ENCODE measurements at places on chromosomes 4 and X.
A peak's percentile ranks its signal among the peaks of the same experiment; 100 is the strongest.

- DNase-seq, result no peak
Measured at GRCh38 chr4:105305019-105305836, 158.6 kb downstream of the TET2 start.

- DNase-seq, result no peak
Measured at GRCh38 chr4:100391863-100392262, 126.0 kb downstream of the EMCN start.

GRCh38 chr4:3029464-3029863 lies 44.9 kb downstream of the HTT-AS start:
- DNase-seq, result no peak

GRCh38 chrX:42241421-42241820 lies 318.1 kb upstream of the CASK start:
- DNase-seq, result no peak

DNA sequence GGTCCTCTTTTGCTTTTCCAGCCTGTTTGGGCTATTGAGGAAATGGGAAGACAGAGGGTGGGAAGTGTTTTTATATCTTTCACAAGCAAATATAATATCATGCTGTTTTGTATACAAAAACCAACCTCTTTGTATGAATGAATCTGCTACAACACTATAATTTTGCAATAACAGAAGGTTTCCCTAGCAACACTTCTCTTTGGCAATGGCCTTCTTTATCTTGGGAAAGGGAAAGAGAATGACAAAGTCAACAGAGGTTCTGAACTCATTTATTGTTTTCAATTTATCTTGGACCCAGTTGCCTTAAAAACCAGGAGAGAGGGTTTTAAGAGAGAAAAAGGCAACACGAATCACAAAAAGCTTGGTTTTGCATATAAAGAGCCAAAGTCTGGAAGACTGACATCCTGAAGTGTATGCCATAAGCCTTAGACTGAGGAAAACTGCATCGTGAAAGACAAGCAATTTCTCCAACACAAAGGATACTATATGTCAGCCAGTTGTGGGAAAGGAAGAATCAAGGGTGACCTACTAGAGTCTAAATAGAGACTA lies 121.8 kb upstream of the FAM241A start:
- no peak for DNase-seq

DNA sequence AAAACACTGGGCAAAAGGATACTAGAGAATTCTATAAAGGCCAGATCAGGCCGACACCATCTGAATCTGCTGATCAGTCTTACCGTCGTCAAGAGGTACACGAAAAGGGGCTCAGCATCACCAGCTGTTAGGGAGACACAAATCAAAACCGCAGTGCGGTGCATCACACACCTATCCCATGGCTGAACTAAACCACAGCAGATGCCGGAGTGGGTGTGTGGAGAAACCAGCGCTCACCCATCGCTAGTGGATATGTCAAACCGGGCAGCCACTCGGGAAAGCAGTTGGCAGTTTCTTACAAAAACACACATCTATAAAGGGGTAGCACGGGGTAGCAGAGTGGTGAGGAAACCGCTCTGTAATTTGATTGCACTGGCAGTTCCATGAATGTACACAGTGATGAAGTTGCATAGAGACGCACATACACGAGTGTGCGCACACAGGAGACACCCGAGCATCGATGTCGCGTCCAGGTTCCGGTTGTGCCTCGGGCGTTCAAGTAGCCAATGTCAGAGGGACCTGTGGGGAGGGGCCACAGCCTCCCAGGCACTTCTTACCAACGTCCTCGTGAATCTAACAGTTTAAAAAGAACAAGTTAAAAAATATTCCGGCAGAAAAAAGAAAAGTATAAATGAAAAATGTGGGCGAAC lies 23.1 kb upstream of the CCNQ start:
- no peak for DNase-seq

DNA sequence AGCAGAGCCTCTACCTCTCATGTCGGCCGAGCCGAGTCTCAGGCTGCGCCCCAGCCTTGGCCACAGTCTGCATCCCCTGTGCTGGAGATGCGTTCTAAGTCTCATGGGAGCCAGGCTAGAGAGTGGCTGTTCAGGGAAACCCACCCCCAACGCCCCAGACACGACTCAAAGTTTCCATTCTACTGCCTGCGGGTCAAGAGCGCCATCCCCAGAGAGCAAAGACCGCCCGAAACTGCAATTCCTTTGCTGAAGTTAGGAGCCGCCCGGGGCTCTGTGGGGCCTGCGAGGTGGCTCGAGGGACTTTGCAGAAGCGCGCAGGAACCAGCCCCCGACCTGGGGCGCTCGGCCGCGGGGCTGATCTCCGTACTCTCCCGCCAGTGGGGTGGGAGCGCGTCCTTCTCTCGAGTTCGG lies 10.0 kb upstream of the ELF4 start:
- no peak for DNase-seq

DNA sequence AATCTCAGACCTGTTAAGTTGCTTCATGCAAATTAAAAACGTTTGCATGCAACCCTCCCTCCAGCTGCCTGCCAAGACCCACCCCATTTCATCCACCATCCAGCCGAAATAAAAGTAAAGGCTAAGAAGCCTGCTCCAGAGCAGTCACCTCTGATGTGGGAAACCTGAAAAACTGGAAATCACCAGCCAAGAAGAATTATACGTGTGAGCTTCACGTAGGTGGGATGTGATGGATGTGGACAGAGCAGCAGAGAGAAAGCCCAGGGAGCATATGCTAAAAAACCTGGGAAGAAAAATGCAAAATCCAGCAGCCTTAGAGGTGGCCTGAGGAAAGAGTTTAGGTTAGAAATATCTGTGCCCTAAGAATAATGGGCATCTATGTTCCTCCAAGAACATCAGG lies 160.6 kb upstream of the STS start:
- no peak for DNase-seq

GRCh38 chrX:130566028-130566683 lies 164.4 kb downstream of the RBMX2 start:
- DNase-seq, result no peak

GRCh38 chr4:121680571-121680970 lies 16.2 kb downstream of the ANXA5 start:
- DNase-seq, result no peak

DNA sequence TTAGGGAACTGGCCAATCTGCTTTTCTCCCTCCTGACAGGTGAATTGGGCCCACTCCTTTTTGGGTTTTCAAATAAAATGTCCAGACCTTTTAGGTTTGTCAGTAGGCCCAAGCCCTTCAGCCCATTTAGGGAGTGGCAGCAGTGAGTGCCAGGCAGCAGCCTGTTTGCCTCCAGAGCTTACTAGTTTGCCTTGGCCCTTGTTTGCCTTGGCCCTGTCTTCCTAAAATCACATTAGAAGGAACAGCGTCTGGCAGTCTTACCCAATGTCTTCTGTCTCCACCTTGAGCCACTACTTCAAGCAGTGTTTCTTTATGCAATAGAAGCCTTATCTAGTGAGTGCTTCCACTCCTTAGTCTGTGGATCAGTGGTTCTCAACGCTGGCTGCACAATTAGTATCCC lies 117.1 kb downstream of the TMEM164 start:
- DNase-seq, result no peak

DNA sequence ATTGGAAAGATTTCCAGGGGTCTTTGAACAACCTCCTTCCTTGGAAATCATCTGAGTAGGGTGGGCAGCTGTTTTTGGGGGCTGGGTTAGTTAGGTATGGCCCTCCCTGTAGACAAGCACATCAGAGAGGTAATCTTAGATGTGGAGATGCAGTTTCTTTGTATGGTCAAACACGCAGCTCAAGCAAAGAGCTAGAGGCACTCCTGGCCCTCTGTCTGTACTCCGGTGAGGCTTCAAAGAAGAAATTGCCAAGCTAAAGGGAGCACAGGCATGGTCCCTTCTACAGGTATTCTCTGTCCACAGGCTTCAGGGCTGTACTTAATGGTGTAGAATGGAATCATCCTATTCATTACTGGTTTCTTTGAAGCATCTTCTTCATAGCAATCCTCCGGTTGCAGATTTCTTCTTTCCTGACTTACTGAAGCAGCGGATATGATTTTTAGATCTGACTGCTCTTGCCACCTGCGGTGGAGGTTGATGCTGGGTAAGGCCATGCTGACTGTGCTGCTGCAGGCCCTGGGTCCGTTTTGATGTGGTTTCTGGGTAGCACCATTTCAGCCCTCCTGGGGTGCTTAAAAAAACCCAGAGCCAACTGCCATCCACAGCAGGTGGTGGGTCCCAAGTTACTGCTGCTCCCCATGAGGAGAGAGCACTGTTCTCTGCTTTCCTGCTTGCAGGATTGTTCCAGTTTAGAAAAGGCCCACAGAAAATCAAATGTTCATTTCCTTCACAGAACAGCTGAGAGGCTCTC lies 318.9 kb upstream of the GATB start:
- no peak for DNase-seq

DNA sequence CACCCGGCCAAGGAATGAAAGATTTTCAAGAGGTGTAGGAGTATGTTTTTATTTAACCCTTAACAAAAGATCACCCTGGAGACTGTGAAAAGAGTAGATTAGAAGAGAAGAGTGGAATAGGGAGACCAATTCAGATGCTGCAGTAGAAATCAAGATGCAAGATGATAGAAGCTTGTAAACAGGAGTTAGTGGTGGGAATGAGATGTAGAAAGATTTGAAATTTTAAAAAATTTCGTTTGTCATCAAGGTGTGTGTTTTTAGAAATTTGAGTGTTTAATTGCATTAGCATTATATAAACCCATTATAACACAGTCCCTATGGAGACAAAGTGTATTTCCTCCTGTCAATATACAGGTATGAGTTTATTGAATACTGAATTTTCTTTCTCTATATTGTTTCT lies 42.1 kb upstream of the IL1RAPL2 start:
- no peak for DNase-seq

DNA sequence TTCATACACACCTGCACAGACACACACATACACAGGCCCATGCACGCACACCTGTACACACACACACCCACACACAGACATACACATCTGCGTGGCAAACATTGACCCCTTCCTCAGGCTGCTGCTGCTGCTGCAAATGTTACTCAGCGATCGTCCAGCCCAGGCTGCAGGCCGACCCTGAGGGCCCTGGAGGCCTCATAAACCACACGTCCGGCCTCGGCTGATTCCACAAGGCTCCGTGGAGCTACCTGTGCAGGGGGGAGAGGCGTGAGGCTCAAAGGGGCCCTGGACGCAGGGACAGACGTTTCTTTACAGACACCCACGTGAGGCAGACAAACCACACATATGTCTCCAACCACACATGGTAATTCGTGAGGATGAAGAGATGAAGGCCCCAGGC lies 53.9 kb upstream of the PPP2R3B start:
- no peak for DNase-seq

GRCh38 chr4:122577808-122578781 lies 42.8 kb downstream of the IL21 start:
- peak; percentile 2 for DNase-seq

DNA sequence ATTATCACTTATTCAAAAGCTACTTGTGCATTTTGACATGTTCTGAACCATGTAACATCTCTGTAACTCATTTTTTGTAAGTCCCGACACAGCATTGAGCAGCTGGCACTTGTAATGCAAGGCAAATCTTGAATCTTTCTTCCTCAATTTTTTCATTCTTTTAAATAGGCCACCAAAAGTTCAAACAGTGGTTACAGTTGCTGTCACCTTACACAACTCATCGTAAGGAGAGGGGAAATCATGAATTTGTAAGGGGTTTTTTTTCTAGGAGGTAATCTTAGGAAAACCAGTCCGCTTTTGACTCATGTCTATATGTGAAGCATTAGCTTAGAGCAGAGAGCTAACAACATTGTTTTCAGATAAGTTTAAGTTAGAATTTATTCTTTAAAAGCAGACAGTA lies 124.5 kb downstream of the PDLIM5 start:
- no peak for DNase-seq

DNA sequence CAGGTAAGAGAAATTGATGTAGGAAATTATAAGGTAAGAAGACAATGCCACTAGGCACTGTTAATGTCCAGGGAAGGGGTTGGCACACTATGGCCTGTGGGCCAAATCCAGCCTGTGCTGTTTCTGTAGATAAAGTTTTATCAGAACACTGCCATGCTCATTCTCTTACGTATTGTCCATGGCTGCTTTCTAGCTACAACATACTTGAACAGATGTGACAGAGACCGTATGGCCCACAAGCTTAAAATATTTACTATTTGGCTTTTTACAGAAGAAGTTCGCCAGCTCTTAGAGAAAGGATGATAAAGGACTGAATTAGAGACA lies 168.0 kb downstream of the CDS1 start:
- no peak for DNase-seq

- DNase-seq, result no peak
Measured at GRCh38 chr4:124640022-124640730, 72.4 kb downstream of the ANKRD50 start.

Measured in NCI-H2227 treated with DMSO at 0.1 percent for 48 hours (cell line).